Fibroblast of upper back skin (primary cell): ENCODE measurements at places on chromosomes 7 and 10.

DNA sequence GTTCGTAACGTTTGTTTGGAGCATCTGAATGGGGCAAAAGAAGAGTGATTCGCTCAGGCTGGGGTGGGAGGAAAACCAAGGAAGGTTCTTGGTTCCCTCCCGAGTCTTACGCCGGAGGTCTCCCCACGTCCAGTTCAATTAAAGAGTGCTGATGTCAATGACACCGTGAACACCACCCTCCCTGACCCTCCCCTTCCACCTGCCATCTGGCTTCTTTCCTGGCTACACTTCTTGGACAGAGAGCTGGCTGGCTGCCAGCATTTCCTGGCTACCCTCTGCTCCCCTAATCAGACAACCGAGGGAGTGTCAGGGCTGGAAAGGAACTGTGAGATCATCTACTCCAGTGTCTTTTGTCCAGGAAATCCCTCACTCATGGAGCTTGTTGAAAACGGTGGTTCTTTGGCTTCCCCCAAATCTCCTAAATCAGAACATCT lies 24.1 kb upstream of the FFAR4 start:
- peak; percentile 7 for DNase-seq

DNA sequence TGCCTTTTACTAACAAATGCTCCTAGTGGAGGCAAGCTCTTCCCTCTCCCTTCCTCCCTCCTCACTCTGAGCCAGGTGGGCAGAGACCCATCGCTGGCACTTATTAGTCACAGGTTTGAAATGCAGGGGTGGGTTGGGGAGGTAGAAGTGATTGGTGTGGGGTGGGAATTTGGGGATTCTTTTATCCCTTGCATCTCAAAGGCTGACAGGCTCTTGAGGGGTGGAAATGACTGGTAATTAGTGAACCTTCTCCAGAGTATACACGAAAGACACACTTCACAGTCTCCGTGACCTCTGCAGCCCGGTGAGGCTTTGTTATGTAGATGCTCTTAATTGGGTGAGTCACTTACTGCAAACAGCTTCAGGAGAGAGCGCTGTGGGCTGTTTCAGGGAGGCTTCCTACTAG lies 13.9 kb upstream of the LRMDA start:
- DNase-seq = no peak

DNA sequence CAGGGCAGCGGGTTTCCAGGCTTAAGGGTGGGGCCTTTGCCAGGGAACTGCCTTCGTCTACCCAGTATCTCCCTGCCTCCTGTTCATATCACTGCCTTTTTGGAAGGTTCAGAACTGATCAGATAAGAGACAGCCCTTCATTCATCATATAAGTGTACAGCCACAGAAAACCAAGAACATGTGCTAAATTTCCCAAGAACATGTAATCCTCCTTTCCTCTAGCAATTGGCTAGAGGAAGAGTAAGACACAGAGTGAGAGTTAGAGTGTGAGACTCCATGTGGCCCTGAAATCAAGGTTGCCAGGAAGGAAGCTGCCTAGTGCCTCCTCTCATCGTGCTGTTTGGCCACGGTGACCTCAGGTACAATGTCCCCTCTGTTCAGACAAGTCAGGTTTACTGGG lies 770.9 kb downstream of the TNS3 start:
- DNase-seq = peak; percentile 50

DNA sequence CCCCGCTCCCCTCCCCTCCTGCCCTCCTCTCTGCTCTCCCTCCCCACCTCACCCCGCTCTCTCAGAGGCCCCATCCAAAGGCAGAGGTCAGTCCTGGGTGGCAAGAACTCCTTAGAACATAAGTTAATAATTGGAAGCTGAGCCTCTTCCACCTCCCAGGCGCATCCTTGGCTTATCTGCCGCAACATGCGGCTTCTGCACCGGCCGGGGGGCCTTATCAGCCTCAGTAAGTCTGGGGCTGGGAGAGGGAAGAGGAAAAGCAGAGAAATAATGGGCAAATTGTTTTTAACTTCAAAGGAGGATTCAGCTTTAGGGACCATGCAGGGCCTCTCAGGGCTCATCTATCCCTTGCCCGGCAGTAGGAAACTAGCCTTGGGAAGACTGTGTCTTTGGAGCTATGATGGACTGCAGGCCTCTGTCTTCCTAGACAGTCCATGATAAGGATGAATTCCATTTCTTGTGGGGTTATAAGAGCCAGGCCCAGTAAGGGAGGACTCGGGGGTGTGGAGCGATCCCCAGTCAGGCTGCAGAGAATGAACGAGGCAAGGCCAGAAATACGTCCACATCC lies 411.6 kb downstream of the PLXNA4 start:
- DNase-seq = no peak

DNA sequence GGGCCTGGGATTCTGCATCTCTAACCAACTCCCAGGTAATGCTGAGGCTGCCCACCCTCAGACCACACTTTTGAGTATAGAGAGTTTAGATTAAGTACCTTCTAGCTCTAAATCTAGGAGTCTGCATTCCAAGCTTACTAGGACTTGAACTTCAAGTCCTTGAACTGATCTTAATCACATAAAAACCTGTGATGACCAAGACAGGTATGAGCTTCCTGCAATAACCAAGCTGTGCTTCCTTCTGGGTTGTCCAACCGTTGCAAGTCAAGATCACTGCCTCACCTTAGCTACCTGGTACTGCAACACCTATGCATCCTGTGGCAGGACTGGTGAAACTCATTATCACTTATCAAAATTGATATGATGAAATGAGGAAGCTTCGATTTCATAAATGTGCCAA lies 32.9 kb upstream of the RAPGEF5 start:
- DNase-seq = no peak

DNA sequence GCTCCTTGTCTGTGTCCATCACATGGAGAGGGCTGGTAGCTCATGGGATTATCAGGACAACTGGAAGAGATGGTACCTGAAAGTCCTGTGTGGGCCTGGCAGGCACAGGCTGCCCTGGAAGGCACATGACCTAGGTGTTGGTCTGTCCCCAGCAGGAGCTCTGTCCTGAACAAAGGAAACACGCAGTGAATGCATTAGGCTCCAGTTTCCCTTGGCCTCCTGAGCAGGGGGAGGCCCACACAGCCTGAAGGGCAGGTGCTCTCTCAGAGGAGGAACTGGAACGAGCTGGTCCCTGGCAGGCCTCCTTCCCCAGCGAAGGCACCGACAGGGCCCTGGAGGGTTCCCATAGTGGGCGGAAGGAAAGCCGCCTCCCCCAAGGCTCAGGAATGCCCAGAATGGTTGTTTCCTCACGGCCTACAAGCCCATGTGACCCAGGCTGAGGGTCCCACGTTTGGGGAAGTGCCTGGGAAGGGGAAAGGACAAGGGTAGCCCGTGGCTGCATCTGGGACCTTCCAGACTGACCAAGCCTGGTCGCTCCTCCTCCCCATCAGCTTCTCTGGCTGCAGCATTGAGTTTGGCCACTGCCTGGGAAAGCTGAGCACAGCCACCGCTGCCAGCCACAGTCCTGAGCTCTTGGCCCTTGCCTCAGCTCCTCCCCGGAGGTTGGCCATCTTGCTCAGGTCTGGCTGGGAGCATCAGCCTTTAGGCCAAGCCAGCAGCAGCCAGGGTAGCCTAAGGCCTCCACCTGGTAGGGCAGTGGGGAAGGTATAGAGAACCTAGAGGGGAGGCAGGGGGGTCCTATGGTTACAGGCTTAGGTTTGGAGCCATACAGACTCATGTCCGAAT lies 21.8 kb downstream of the CXCL12 start:
- no peak for DNase-seq

- DNase-seq = no peak
These were observed 54.7 kb downstream of the PANK1 start for GRCh38 chr10:89590326-89590725.

DNA sequence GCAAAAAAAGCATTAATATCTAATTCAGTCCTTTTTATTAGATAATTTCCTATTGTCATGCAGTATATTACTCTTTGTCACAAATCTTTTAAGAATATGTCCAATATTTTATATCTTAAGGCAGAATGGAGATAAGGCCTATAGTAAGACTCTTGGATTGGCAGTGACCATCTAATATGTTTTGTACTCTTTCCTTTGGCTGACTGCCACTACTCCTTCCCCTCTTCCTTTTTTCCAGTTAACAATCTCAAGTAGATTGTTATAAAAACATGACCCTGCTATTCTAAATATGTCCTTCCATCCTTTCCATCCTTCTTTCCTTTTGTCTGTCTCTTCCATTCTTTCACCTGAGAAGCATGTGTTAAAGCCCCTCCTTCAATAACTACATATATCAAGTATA lies 92.8 kb upstream of the TMEM168 start:
- no peak for DNase-seq

DNA sequence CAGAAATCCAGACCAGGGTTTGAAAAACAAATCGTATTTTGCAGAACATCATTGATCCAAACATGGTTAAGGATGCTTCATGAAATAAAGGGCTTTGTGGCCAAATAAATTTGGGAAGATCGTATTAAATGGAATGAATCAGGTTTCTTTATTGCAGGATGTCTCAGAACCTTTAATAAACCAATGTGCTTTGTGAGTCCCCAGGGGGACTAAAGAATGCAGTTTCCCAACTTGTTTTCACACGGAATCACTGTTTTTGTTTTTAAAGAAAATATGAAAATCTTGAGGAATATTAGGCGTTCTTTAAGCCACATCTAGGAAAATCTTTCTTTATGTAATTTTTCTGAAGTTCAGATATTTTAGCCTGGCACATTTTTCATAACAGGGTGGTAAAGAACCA lies 16.8 kb upstream of the CCDC172 start:
- no peak for DNase-seq

- DNase-seq = peak; percentile 72
These were observed 3.0 kb upstream of the PLAU start for GRCh38 chr10:73907841-73908517.

DNA sequence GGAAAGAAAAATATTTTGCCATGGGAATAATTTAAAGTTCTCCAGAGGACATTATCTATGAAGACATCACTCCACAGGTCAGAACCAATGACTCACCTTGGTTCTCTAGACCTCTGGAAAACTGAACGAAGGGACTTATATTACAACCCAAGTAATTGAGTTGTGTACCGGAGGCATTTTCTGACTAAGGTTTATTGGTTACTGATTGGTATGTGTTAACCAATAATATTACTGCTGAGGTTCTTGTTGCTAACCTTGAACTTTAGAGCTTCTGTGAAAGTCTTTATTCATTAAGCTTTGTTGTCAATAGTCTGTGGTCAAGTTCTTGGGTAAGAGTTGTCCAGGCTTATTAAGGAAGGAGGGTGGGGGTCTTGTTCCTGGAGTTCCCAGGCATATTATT lies 78.1 kb upstream of the MTPN start:
- DNase-seq = no peak

GRCh38 chr10:100067466-100067865 lies 14.2 kb downstream of the CPN1 start:
- DNase-seq = no peak

- DNase-seq = no peak
These were observed 3.3 kb downstream of the SEMA3A start for GRCh38 chr7:84191261-84191660.

DNA sequence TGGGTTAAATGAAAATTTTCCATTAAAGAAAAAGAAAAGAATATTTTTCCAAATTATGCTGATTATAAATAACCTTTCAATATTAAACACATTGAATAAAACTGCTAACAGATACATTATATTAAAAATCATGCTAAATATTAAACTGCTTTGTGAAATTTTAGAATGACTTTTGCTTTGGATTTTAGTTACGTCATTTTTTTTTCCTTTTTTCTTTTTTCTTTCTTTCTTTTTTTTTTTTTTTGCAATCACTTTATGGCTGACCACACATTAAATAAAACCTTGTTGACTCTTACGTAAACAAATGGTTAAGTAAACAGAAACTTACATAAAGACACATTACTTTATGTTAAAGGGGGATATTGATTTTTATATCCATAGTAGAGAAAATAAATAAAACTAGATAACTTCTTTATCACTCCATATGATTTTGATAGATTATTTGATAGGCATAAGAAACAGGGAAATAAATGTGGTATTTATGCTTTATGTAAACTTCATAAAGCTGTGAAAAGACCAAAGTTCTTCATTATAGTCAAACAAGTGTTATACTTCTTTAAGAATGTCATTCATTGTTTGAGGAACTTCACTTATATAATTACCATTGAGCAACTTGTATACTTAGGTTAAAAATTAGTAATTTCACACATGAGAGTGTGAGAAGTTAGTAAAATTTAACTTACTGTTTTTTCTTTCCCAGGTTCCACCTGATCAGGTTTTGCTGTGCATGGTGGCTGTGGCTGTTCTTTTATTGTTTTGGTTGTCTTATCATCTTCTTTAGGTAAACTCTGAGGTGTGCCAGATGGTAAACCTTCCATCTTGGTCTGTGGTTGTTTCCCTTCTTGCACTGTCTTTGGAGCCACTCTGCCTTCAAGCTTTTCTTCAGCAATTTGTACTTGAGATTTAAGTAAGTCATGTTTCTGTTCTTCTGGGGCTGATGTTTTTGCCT lies 197.3 kb downstream of the PCLO start:
- no peak for DNase-seq

DNA sequence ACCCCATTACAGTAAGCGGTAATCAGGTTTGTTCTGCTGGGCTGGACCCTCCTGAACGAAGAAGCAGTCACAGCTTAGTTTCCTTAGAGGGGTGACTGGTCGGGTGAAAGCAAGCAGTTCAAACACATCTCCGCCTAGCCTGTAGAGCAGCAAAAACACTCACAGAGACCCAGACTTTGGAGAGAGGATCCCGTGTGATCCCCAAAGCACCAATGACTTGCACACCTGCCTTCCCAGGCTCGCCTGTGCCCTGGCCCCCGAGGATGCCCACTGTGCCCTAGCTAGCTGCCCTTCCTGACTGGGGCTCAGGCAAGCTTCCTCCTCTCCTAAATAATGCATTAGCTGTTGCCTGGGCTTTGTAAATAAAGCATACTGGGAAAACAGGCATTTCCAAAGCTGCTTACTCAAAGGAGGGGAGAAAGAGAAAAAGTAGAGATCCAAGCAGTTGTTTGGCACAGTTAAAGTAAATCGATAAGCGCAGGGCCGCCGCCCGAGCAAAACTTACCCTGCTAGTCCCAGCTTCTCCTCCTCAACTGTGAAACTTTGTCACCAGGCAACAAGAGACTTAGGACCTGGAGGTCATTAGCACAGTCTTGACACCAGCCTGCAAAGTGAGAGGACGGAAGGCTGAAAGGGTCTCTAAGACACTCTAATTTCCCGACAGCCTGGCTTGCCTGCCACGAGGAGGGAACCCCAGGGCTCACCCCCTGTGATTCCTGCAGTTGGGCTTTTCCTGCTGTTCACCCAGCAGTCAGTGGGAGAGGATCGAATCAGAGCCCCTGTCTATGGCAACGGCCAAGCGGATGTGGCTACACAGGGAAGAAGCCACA lies 4.8 kb downstream of the LRRC18 start:
- DNase-seq = peak; percentile 10
